SW 1271 (cell line): ENCODE measurements at places on chromosomes 2 and 18.
A peak's percentile ranks its signal among the peaks of the same experiment; 100 is the strongest.

GRCh38 chr18:12384261-12384660 lies 7.2 kb upstream of the AFG3L2 start:
- DNase-seq = no peak

- DNase-seq = no peak
Measured at GRCh38 chr18:13608791-13609532, 117.4 kb downstream of the FAM210A start.

GRCh38 chr2:38498045-38498481 lies 104.7 kb downstream of the HNRNPLL start:
- no peak for DNase-seq

GRCh38 chr2:17106418-17106817 lies 411.8 kb downstream of the RAD51AP2 start:
- no peak for DNase-seq

- DNase-seq = no peak
Measured at GRCh38 chr18:10291568-10291981, 162.9 kb upstream of the APCDD1 start.

DNA sequence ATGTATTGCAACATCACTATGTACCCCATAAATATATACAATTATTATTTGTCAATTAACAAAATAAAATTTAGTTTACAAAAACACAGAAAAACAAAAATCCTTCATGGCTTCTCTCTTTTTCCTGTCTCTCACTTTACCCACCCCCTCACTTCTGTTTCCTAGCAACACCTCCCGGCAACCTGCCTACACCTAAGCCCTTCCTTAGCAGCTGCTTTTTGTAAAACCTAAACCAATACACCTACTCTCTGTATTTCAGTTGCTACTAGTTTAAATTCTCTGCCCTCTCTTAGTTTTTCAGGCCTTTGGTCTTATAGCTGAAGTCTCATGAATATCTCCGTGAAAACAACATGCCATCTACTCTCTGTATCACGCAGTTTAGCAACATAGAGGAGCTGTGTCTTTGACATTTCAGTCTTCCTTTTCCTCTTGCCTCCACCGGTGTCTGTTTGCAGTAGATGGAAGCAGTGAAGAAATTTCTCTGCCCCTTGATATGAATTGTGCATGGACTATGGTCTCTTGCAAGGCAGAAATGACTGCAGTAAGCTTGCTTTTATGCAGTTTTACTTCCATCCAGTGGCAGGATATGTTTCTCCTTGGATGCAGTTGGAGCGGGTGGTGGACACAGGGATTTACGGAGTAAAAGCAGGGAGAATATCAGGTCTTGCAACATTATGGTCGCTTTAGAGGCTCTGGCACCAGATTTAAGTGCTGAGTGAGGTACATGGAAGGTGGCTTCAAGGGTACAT lies 42.0 kb upstream of the ZDBF2 start:
- no peak for DNase-seq

DNA sequence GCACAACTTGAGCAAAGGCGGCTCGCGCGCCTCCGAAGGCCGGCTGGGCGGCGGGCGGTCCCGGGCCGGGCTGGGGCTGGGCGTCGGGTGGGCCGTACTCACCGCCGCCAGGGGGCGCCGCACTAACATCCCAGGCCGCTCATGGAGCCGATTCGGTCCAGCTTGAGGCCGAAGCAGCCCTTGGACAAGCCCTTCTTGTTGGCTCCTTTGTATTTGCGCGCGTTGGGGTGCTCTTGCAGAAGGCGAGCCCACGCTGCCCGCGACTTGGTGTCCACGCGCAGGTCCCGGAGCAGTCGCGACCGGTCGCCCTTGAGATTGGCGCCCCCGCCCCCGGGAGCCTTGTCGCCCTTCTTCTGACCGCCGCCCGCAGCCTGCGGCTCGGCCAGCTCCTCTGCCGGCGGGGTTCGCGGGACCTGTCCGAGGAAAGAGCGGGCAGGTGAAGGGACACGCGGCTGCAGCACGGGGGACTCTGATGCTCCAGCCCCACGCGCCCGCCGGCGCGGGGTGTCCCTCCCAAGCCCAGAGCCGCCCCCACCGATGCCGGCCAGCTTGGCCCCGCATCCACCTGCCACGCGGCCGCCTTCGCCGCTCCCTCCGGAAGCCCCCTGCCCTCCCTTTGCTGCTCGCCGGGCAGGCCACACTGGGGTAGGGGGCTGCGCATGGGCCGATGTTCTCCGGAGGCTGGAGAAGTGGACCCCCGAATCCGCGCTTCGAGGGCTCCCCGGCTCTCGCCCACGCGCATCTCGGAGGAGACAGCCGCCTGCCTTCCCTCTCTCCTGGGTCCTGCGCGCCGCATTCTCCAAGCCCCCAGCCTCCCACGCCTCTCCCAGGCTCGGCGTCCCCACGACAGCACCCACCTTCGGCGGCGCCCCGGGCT lies 655 bp downstream of the NPPC start:
- peak; percentile 66 for DNase-seq

- DNase-seq = no peak
Measured at GRCh38 chr18:72180689-72181088, 363.5 kb downstream of the CBLN2 start.

DNA sequence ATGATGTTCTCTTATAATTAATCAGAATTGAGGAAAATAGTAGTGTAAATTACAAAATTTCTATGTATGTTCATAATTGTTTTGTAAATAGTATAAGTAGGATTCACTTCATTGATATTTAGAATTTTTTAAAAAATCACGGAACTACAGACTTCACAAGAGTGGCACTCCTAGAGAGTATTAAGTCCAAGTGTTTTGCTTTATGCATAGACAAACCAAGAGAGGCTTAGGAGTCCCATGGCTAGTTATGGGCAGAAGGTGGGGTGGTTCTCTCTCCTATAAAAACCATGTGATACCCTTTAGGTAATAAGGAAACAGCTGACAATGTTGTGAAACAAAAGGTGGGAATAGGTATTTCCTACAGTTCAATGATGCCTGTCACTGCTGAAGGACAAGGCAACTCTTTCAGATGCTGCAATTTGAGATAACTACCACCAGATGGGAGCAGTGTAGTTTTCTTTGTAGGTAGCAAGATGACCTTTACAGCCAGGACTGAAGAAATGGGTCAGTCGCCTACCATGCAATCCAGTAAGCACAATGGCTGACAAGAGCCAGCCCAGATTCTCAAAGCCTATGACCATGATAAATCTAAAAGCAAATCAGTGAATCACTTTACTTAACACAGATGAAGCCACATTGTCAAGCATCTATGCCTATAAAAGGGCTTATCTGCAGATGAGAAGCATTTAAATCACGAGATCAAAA lies 83.9 kb downstream of the AAK1 start:
- peak; percentile 22 for DNase-seq

DNA sequence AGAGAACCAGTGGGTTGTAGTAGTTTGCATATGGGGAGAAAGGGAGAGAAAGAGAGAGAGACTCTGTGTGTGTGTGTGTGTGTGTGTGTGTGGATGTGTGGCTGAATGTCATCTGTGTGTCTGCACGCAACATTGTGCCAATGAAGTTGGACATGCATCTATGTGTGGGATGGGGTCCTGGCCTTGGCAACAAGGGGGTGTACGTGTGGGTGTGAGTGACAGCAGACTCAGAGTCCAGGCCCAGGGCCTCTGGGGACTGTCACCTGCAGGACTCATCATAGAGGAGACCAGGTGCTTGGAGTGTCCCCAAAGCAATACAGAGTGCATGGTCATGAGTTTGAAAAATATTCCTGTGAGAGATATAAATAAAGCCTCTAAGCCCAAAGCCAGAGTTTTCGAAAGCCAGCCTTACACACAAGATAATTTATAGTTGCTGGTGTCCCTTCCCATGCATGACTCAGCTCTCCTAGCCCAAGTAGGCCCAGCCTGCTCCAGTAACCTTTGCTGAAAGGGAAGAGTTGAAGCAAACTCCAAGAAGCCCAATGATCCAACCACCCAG lies 59.9 kb downstream of the TNP1 start:
- no peak for DNase-seq

DNA sequence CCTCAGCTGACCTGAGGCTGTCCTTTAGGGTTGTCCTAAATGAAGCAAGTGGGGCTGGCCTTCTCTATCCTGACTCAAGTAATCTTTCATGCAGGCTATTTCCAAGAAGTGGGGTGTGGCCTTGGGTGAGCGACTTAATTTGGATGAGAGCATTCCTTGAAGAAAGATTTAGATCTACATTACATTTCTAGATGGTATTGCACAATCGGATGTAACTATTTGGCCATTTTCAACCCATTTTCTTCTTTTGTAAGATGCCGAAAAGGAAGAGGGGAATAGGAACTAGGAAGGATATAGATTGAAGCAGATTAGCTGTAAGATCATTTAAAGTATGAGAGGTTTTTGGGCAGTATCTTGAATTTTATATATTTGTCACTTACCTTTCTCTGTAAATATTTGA lies 746.3 kb downstream of the MBD2 start:
- DNase-seq = no peak

DNA sequence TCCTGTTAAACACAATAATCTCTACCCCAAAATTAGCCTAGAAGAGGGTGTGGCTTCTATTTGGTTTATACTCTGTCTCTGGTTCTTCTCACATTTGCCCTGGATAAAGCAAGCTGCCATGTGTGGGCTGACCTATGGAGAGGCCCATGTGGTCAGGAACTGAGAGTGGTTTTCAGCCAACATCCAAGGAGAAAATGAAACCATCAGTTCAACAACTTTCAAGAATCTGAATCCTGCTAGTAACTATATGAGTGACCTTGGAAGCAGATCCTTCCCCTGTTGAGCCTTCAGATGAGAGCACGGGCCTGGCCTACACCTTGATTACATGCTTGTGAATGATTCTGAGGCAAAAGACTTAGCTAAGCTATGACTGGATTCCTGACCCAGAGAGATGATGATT lies 11.5 kb upstream of the TRIB2 start:
- DNase-seq = no peak

GRCh38 chr2:173652767-173653431 lies 298.2 kb downstream of the CDCA7 start:
- peak; percentile 20 for DNase-seq

- no peak for DNase-seq
Measured at GRCh38 chr18:37669991-37670534, 104.5 kb upstream of the CELF4 start.

DNA sequence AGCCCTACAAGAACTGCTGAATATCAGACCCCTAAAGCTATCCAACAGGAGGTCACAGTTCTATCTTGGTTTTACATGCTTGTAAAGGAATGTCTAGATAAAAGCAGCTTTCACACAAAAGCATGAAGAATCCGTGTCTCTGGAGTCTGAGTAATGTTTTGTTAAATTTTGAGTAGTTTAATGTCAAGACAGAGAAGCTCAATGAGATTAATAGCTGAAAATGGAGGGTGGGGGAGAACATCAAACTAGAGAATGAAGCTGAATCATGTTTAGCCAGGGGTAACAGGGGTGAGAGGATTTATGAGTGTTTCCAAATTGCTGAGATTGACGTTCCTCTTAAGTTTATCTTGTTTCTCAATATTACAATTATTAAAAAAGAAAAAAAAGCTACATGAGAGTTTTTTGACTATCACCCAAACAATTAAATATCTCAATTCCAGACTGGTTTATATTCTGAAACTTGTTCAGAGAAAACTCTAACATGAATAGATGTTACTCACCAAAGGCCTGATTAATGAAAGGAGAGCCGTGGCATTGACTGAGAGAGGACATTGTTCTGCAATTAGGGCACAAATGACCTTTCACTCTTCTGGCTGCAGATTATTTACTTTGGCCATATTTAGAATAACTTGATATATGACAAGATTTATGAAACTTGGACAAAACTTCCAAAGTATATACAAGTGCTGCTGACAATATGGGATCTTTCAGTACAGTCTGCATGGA lies 266.4 kb upstream of the ETAA1 start:
- DNase-seq = no peak
